Astrocyte of the spinal cord (primary cell): ENCODE measurements at places on chromosomes 5 and 9.

GRCh38 chr5:58188262-58188651 lies 271.6 kb downstream of the PLK2 start:
- peak; percentile 56 for DNase-seq

GRCh38 chr5:73438645-73439470 lies 9.7 kb downstream of the FOXD1 start:
- DNase-seq, result peak; percentile 49

GRCh38 chr5:172414531-172415361 lies 39.6 kb downstream of the SH3PXD2B start:
- DNase-seq, result peak; percentile 61

DNA sequence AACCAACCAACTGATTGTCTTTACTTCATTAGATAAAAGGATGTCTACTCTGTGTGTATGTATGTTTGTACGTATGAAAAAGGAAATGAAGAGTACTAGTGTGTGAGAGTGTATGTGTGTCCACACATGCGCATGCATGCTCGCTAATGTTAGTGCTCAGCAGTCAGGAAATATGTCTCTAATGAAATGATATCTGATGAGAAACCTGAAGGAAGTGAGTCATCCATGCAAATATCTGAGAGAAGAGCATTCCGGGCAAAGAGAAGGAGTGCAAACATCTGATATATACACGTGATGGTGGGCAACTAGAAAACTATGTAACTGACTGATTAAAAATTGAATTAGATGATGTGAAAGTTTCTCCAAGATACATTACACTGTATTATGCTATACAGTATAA lies 29.6 kb upstream of the UGCG start:
- peak; percentile 52 for DNase-seq

DNA sequence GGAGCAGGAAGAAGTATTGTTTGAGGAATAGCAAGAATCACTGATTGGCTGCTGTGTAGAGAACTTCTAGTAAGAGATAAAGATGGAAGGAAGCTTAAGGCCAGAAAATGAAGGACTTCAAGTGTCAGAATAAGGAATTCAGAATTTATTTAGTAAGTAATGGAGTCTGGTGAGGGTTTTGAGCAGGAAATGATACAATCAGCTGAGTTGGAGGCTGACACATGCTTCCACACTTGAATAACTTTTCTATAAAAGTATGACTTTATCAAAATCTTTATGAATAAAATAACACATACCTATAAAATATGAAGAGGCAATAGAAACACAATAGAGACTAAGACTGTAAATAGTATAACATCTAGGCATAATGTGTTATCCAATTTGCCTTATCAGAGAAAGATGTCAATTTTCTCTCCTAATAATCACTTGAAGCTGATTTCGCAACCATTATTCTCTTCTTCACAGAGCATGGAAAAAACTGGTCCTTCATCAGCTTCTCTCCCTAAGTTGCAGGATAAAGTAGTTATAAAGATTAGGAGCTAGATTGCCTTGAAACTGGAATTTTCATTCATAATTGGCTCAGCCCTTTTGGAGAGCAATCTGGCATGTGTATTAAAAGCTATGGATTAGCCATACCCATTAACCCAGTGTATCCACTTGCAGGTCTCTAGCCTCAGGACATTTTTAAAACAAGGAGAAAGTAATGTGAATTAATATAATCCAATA lies 143.4 kb downstream of the ZNF608 start:
- no peak for DNase-seq

- no peak for DNase-seq
Observed at GRCh38 chr9:8857068-8857925, 1057.7 kb upstream of the DMAC1 start.

DNA sequence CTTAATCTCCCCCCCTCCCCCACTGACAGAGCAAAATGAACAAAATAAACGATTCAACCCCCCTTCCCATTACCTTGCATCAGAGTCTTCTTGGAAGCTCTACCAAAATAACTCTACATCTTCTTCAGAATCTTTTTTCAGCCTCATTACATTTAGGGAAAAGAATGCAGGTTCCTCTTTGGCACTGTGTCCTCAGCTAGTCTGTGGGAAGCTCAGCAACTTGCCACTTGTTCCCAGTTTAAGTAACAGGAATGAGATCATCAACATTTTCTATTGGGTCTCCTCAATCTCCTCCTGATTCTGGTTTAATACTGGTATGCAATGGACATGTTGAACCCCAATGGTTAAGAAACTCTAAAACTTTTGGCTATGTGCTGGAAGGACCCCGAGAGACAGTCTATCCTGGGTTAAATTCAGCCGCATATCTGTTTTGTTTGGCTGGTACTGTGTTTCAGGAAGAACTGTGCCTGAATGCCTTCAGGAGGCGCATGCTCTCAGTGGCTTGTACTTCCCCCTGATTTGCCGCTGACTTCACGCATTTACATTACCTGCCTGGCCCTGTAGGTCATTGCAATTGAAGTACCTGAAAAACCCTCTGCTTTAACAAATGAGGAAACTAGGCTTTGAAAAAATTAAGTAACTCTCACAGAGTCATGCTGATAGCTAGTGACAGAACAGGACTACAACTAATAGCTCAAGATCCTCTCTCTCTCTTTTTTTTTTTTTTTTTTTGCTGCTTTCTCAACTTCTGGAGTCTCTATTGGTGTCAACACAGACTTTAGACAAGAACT lies 78.1 kb upstream of the HMHB1 start:
- peak; percentile 28 for DNase-seq

DNA sequence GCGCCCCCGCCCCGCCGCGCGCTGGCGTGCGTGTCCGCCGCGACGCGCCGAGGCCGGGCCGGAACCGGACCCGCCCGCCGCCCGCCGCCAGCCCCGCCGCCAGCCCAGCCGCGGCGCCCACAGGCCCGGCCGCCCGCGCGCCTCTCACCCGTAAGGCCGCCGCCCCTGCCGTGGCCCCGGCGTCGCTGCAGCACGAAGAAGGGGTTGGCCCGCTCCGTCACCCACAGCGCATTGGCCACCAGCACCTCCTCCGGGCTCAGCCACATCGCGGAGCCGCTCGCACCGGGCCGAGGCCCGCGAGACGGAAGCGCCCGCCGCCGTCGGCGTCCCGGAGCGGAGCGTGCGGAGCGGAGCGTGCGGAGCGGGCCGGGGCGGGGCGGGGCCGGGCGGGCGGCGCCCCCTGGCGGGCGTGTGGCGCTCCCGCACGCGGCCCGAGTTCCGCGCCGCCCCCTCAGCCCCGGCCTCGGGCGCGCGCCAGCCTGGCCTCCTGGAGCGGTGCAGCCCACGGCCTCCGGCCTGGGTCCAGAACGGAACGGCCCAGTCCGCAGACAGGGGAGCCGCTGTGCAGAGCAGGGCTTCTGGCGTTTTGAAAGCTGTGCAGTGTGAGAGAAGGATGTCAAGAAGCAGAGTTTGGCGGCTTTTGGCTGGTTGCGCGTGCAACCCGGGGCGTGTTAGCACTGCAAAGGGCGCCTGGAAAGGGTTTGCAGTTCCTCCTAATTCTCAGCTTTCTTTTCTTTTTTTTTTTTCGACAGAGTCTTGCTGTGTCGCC lies at the start of gene TBC1D9B:
Gene TBC1D9B, minus strand, starts transcription at position 342 of the 769 bp plus-strand sequence. Its CDS starts 76 bp downstream, at position 266.
- peak; percentile 50 for DNase-seq

- peak; percentile 24 for DNase-seq
Observed at GRCh38 chr5:37208883-37209797, 40.0 kb downstream of the CPLANE1 start.

DNA sequence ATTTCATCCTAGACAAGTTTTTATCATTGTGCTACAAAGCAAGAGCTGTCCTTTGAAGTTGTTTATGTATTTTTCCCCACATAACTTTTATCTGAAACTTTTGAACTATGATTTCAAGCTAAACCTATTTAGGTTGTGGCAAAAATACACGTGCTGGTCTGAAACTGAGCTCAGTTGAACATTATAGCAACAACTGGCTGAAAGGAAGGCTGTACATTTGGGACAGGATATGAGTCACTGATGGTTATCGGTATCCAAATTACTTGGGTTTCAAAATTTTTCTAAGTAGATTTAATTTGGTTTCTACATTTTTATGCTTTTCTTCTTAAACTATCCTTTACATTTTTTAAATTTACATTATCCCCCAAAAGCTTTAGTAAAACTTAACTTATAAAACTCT lies 627.3 kb upstream of the NUDT12 start:
- DNase-seq, result peak; percentile 84

DNA sequence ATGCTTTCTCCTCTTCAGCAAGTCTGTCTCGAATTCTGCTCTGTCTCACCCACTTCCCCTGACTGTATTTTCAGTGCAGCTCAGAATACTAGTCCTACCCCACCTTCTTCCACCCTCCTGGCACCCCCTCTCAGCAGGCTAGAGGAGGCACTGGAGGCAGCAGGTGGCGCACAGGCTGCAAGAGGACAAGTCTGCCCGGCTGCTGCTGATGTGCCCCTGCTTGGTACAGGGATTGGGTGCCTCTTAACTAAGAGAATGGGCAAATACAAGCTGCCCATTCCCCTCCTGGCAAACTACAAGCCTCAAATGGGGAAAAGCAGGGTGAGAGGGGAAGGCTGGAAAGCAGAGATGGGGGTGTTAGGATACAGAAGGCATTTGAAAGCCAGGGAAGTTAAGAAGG lies 5.1 kb downstream of the TLN1 start:
- peak; percentile 48 for DNase-seq

- DNase-seq, result peak; percentile 18
Observed at GRCh38 chr9:105502276-105502675, 54.4 kb downstream of the FSD1L start.

- no peak for DNase-seq
Observed at GRCh38 chr5:180161420-180162303, 47.3 kb downstream of the RASGEF1C start.

DNA sequence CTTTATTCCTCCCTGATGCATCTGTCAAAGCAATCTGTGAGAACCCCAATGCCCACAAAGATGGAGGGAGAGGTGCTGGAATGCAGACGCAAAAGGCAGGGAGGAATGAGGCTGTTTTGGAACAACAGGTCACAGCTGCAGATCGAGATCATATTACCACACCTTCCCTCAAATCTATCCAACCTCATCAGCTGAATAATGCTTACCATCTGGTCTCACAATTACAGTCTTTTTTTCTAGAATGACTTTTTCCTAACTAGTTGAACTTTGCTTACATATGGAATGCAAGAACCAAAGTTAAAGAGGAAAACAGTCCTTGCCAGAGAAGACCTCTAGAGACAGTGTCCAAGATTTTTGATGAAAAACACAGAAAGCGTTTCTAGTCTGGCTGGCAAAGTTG lies 158.1 kb downstream of the LPAR1 start:
- DNase-seq, result peak; percentile 75

GRCh38 chr9:131943351-131943841 lies 136.3 kb downstream of the MED27 start:
- no peak for DNase-seq

- no peak for DNase-seq
Observed at GRCh38 chr9:122059955-122060324, 33.2 kb downstream of the TTLL11 start.

DNA sequence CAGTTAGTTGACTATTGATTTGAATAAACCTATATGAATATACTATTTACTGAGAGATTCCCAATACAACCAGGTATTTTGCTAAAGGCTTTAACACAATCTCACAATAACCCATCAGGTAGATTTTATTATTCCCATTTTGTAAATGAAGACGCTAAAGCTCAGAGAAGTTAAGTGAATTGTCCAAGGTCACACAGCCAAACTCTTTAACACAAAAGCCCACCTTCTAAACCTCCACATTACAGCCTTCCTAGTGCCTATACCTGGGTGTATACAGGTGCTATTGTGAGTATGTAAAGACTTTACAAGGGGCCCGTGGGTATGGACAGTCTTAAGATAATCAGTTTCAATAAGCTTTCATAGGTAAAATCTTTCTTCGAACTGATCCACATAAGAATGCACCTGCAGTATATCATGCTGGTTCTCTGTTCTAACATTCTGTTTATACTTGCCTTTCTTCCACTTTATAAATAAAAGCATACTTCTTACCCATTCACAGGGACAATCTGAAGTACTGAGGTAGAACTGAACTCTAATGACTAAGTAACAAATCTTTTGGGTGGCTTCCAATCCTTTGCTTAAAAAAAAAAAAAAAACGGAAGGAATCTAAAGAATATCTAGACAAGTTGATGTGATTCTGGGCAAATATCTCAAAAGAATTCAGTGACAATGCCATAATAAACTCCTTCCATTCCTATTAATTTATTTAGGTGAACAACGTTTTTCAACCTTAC lies 59.1 kb downstream of the PJA2 start:
- peak; percentile 32 for DNase-seq

DNA sequence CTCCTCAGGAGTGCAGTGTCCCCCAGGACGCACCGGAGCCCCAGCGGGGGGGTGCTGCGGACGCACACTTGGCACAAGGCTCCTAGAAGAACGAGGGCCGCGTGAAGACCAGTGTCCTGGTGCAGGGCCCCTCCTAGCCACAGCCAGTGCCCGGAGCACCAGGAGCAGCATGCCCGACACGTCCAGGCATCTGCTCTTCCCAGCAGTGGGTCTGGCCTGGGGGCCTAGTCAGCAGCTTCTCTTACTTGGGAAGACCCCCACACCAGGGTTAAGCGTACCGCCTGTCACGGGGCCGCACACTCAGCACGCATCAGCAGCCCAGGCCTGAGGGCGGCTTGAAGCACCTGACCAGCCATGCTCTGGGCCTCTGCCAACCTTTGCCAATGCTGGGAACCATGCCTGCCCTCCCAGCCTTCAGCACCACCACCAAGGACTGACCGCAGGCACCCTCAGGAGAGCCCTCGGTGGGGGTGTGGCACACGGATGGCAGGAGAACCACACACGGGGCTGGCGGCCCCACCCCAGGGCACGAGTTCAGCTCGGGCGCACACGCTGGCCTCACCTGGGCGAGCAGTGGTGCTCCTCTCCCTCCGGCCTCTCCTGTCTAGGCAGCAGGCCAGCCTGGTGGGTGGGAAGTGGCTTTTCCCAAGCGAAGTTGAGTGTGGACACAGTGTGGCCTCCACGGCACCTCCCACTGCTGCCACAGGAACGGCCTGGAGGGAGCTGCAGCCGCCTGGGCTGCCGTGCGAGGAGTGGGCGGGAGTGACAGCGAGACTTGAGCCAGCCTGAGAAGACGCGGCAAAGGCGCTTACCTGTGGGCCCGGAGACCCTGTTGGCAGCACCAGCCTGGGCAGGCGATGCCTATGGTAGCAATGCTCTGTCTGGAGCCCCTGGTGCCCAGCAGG lies 12.0 kb upstream of the AJM1 start:
- DNase-seq, result no peak

DNA sequence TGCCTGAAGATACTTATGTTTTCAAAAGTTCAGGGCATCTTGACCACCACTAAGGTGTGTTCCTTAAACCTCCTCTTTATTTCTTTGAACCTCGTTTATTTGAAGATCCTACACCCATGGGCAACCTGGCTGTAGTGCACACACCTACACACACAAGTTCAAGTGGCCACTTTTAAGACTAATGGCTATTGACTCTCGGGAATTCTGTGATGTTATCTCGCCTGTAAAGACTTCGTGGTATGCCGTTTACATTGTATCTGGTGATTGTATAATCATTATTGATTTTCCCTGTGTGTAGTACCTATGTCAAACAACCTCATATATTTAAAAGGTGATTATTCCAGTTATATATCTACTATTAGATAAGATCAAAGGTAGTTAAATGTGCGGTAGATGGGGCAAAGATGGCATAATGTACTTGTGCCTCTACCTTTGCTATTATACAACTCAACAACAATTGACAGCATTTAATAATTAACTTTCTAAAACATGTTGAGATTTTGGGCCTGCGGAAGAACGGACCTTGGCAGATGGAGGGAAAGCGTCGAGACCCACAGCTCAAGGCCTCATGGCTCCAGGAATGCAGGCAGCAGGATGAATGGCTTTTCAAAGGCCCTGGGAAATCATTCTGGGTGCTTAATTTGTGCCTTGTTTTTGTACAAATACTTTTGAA lies 51.4 kb upstream of the IRX2 start:
- no peak for DNase-seq
